ENCODE measurements at places on chromosomes 6 and 20. TPM values are rescaled to one million over a fixed set of nuclear protein-coding genes. Genes with fewer than 3 reads are reported as not detected.

- DNase-seq = no peak
Observed at GRCh38 chr6:120869397-120869796, 464.9 kb downstream of the TBC1D32 start.

The ALDH8A1 gene
- 3.5 TPM for total RNA-seq

DNA sequence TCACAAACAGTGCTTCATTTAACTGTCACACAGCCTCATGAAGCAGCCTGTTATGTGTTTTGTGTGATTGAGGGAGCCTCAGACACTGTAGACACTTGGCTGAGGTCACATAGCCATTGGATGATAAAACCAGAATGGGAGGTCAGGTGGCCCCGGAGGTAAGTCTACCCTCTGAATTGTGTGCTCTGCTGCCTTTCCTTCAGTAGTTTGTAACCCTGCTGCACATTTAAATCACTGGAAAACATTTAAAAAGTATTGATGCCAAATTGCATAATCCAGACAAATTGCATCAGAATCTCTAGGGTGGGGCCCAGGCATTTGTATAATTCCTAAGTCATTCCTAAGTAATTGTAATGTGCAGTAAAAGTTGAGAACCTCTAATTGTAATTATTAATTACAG lies 85.2 kb upstream of the ECI2 start:
- no peak for DNase-seq

- DNase-seq = no peak
Observed at GRCh38 chr20:2907519-2907918, 34.2 kb downstream of the PTPRA start.
